GM06990 (cell line): ENCODE measurements at places on chromosomes 12 and 14.
A peak's percentile ranks its signal among the peaks of the same experiment; 100 is the strongest.

- no peak for DNase-seq
Observed at GRCh38 chr12:85277191-85277590, 2.8 kb upstream of the ALX1 start.

DNA sequence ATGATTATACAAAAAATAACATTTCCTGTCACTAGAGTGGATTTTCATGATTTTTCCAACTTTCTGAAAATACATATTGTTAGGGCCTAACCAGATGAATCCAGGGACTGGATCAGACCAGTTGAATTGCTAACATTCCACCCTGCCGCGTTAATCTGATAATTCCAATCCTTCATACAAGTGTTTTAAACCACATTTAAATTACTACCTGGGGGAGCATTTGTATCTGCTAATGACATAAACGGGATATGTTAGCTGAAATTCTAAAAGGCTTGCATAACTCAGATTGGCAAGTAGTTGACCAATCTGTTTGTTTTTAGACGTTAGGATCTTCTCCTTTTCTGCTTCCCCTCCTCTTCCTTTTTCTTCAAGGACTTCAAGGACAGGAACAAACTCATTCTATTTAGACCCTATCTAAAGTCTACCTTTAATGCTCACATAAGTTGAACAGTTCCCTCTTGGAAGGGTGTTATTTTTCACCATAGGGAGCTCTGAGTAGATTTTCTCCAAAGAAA, 239.0 kb downstream of the ADAMTS20 start:
- no peak for DNase-seq

GRCh38 chr14:91977884-91978283, 30.4 kb upstream of the FBLN5 start:
- no peak for DNase-seq

DNA sequence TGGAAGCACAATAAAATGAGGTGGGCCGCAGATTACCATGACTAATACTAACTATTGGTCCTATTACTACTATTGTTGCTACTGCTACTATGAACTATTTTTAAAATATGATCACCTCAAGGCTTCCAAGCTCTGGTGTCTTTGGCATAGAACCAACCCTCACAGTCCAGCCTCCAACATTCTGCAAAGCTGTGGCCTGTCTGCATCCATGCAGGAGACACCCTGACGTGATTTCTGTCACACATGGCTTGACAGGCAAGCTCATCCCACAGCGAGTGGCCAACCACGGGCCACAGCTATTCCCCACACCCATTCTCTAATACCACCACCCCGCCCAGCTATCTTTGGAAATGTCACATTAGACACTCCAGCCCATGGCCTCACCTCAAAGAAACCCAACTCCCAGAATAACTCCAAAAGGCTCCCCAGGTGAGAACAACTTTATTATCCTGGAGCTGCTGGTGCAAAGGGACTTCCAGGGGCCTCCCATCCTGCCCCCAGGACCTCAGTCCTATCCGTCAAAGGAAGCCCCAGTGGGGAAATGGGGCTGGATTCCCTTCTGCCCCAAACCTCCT, 14.4 kb downstream of the ISCU start:
- no peak for DNase-seq

DNA sequence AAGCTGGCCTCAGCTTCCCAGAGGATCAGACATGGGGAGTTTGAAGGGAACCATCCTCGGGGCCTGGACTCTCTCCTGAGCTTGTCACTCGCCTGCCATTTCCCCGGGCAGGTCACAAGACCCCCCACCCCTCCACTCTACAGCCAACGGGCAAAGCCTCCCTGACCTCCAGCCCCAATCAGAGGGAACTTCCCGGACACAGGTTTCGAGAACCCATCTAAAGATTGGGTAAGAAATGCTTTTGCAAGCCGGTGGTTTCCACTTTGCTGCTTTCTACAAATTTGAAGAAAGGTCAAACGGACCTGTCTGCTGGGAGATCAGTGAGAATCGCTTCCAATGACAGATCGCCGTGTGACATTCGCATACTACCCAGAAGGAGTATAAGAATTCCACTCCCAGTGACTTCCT, 89.6 kb downstream of the SCARB1 start:
- peak; percentile 80 for DNase-seq

- no peak for DNase-seq
Observed at GRCh38 chr14:81473456-81474147, 60.1 kb downstream of the SEL1L start.

GRCh38 chr14:22391908-22392565, 197.0 kb downstream of the DAD1 start:
- no peak for DNase-seq

- no peak for DNase-seq
Observed at GRCh38 chr14:100571837-100572236, 15.4 kb downstream of the BEGAIN start.

- no peak for DNase-seq
Observed at GRCh38 chr12:77594366-77594765, 236.3 kb upstream of the NAV3 start.

DNA sequence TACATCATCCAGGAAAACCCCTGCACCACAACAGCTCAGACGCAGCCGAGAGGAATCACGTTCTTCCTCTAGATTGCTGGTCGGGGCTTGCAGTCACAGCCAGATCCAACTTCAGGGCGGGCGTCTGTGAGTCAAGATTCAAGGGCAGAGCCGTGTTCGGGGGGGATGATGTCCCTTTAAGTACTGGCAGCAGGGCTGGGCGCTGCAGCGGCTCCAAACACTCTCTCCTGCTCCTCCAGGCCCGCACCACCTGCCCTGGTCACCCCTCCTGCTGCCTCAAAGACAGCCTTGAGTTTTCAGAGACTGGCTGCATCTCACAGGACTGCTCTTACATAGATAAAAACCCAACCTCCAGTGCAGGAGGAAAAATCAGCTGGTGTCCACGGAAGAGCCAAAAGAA, 68.3 kb downstream of the KDM2B start:
- no peak for DNase-seq

- DNase-seq: no peak
Observed at GRCh38 chr14:78974691-78975090, 804.5 kb downstream of the NRXN3 start.

DNA sequence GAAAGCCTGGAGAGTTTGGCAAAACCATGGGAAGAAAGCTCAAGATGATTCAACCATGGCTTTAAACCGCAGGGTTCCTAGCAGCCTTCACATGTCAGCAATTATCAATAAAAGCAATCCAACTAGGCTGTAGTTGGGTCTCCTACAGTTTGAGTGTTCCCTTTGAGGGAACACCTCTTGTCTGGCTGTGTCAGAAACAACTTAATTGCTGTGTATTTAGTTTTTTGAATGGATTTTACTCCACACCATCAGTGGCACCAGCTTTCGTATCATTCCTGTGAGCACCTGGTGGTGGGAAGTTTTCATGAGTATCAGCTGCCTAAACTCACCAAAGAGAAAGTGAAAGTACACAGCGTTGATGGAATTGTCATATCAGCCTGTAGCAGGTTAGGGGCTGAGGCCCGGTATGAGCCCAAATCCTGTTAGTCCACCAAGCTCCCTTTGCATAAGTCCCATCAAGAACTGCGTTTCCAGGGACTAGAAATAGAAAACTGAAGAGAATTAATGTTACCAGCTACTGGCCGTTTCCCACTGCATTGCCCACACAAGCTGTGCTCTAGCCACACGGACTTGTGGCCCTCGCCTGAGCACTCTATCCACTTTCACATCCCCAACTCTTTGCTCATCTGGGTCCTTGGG, 10.9 kb upstream of the IL26 start:
- peak; percentile 22 for DNase-seq

GRCh38 chr14:64292197-64292596, 2.0 kb downstream of the ESR2 start:
- DNase-seq: no peak

DNA sequence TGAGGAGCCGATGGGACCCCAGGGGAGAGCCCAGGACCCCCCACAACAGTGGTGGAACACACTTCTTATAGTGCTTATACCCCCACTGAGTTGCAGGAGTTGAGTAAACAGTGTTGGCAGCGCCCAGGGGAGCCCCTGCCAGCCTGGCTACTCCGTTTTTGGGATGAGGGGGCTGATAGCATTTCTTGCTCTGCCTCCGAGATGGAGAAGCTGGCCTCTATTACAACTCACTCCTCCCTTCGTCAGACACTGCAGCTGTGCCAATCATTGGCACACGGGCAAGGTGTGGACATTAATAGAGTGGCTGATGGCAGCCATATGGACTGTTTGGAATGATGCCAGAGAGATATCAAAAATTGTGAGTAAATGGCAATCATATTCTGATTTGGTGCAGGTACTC, 94.9 kb upstream of the TMPO start:
- no peak for DNase-seq
